ENCODE measurements at places on chromosomes 1 and 21. TPM values are rescaled to one million over a fixed set of nuclear protein-coding genes. Genes with fewer than 3 reads are reported as not detected.

- no peak overlapping the region for H3K4me3 ChIP-seq
- no peaks in the 10 kb centered on the region for H3K36me3 ChIP-seq
- no peak overlapping the region for H3K27ac ChIP-seq
- DNase-seq = no peak
- peaks cover 19% of the 10 kb centered on the region for H3K27me3 ChIP-seq
These were observed 474.4 kb downstream of the SETD4 start for GRCh38 chr21:35585878-35586277.

DNA sequence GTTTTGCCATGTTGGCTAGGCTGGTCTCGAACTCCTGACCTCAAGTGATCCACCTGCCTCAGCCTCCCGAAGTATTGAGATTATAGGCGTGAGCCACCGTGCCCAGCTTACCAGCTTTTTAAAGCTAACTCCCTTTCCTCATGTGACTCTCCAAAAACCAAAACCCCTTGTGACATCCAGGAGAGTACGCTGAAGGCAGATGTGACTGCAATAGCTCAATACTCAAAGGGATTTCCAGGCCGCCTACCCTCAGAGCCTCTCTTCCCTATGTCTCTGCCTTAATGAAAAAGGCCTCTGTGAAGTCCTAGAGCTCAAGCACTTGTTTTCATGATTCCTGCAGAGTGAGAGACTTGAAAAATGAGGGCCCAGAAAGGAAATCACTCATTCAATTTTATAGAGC, 82.6 kb downstream of the TEX35 start:
- H3K27me3 ChIP-seq = no peaks in the 10 kb centered on the region
- H3K27ac ChIP-seq = no peak overlapping the region
- H3K4me1 ChIP-seq = no peaks in the 10 kb centered on the region
- no peak for DNase-seq
- H3K36me3 ChIP-seq = no peaks in the 10 kb centered on the region

- peaks cover 12% of the 10 kb centered on the region for H3K36me3 ChIP-seq
- no peak for DNase-seq
- no peaks in the 10 kb centered on the region for H3K27me3 ChIP-seq
- H3K4me3 ChIP-seq = no peak overlapping the region
- peak overlapping the region; percentile 74 for H3K27ac ChIP-seq
These were observed 54.9 kb downstream of the PTPRF start for GRCh38 chr1:43585557-43585956.

- DNase-seq = no peak
- peaks cover 24% of the 10 kb centered on the region for H3K4me1 ChIP-seq
- H3K36me3 ChIP-seq = no peaks in the 10 kb centered on the region
- H3K27ac ChIP-seq = no peak overlapping the region
- no peak overlapping the region for H3K4me3 ChIP-seq
These were observed 663.7 kb downstream of the PTPRC start for GRCh38 chr1:199302554-199302953.

Gene GBP3
- total RNA-seq = not detected

Gene OR2L3
- total RNA-seq = not detected

DNA sequence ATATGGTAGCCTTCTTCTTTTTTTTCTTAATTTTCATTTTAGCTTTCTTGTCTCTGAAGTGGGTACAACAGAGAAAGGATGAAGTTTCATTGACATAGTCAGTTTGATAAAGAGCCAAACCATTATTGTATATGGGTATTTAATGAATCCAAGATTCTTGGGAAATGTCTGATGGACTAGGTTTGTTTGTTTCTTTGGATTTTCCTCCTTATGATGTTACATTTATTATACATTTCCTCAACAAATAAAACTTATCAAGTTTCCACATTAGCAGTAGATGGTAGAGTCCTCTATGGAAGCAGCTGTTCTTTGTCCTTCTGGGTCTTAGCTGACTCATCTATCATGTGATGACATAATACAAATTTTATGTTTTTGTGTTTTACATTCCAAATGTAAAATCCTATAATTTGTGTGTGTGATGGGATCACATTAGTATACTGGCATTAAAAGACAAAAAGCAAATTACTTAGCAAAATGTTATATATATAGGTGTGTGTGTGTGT, 6.0 kb downstream of the COL24A1 start:
- peaks cover 4% of the 10 kb centered on the region for H3K4me1 ChIP-seq
- DNase-seq = no peak
- no peak overlapping the region for H3K27ac ChIP-seq
- peaks cover 43% of the 10 kb centered on the region for H3K27me3 ChIP-seq
- no peak overlapping the region for H3K4me3 ChIP-seq

Gene IGSF3
- 41.5 TPM for total RNA-seq

DNA sequence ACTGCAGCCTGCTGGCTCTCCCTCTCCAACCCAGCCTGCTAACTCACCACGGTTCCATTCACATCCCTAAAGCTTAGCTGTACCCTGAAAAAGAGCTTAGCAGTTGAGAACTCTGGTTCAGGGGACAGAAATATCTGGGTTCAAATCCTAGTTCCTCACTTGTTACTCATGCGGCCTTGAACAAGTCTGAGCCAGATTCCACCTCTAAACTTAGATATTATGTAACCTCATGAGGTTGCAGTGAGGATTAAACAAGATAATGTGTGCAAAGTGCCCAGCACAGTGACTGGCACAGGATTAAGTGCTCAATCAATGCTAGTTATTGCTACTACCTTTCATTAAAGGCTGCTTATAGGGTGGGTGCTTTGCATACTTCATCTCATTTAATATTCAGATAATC, 41.3 kb upstream of the DHCR24 start:
- no peak overlapping the region for H3K4me3 ChIP-seq
- no peak overlapping the region for H3K27ac ChIP-seq
- peaks cover 1% of the 10 kb centered on the region for H3K36me3 ChIP-seq
- no peak for DNase-seq
- H3K27me3 ChIP-seq = peaks cover 7% of the 10 kb centered on the region
- no peaks in the 10 kb centered on the region for H3K4me1 ChIP-seq

Gene VSIG8
- 0.20 TPM for total RNA-seq

- H3K4me3 ChIP-seq = no peak overlapping the region
- H3K27me3 ChIP-seq = peaks cover 4% of the 10 kb centered on the region
- DNase-seq = no peak
- H3K4me1 ChIP-seq = no peaks in the 10 kb centered on the region
- no peaks in the 10 kb centered on the region for H3K36me3 ChIP-seq
These were observed 59.9 kb upstream of the ZSWIM5 start for GRCh38 chr1:45266151-45266801.

DNA sequence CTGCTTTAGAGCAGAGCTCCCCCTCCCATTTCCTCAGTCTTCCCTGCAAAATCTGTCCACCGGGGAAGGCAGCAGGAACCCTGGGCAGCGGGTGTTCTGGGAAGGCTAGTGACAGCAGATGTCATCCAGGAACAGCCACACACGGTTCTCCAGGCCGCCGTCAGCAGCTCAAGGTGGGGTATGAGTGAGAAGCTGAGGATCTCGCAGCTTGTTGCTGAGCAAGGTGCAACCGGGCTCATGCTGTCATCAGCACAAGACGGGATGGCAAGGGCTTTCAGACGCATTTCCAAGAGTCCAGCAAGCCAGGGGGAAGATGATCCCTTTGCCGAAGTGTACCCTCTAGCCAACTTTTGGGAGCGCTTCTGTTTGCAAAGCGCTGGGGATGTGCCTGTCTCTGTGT, 23.0 kb upstream of the SPSB1 start:
- DNase-seq = no peak
- peak overlapping the region; percentile 13 for H3K27ac ChIP-seq
- no peaks in the 10 kb centered on the region for H3K27me3 ChIP-seq
- H3K4me1 ChIP-seq = no peaks in the 10 kb centered on the region
